ENCODE measurements at places on chromosomes 11 and 22.

- no peak for DNase-seq
Observed at GRCh38 chr11:122046846-122047245, 69.2 kb downstream of the BLID start.

GRCh38 chr22:43878079-43878795, 13.6 kb downstream of the PNPLA5 start:
- no peak for DNase-seq

- DNase-seq = no peak
Observed at GRCh38 chr11:92917927-92918326, 51.5 kb upstream of the MTNR1B start.

- no peak for DNase-seq
Observed at GRCh38 chr11:89490602-89490980, 584 bp downstream of the NOX4 start.

DNA sequence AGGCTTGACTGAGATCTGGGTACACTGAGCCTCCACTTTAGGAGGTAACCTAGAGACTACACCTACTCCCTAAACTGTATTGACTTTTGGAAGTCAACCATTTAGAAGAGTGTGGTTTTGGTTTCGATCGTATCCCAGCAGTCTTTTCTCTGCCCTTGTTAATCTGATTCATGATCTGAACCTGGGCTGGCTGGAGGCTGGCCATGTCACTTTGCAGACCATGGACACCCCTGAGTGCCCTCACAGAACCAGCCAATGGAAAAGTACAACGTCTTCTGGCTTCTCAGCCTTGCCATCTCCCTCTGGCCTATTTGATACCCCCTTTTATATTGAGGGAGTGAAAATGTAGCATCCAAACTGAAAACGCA, 10.8 kb downstream of the EHF start:
- DNase-seq = peak; percentile 71

DNA sequence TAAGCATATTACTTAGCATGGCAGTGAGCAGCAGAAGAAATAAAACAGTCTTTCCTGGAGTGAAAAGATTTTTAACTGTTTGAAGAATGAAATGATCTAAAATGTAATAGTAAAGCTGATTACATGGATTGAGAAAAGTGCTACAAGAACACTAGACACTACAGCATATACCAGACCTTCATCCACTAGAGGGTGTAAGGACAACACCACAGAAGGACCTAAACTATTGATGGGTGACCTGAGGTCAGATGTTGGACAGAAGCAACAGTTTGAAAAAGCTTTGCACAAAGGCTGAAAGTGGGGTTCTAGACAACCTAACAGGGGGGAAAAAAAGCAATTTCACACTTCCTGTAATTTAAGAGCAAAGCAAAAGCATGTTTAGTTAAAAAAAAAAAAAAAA, 97.7 kb downstream of the RBFOX2 start:
- DNase-seq = no peak

- DNase-seq = no peak
Observed at GRCh38 chr11:102458548-102458947, 6.0 kb upstream of the TMEM123 start.

DNA sequence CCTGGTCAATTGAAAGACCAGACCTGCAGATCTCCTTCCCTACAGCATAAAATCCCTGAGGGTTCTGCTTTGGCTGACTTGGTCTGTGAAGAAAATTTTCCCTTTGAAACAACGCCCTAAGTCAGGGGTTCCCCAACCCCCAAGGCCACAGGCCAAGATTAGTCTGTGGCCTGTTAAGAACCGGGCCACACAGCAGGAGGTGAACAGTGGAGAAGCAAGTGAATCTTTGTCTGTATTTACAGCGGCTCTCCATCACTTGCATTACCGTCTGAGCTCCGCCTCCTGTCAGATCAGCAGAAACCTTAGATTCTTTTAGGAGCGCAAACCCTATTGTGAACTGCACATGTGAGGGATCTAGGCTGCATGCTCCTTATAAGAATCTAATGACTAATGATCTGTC, 38.2 kb downstream of the CCDC83 start:
- no peak for DNase-seq

DNA sequence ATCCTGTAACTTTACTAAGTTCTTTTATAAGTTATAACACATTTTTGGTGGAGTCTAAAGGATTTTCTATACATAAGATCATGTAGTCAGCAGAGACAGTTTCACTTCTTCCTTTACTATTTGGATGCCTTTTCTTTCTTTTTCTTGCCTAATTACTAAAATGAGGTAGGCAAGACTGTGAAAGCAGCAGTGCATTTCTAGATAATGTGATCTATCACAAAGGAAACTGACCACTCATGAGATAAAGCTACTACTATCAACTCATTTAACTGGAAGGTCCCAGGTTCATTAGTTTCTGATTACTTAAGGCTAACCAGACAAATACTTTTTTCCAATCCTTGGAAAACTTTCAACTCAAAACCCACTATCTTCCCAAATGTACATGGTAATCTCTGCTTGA, 196.2 kb upstream of the E2F8 start:
- DNase-seq = no peak

GRCh38 chr11:7524462-7525235, 10.8 kb downstream of the PPFIBP2 start:
- DNase-seq = no peak

DNA sequence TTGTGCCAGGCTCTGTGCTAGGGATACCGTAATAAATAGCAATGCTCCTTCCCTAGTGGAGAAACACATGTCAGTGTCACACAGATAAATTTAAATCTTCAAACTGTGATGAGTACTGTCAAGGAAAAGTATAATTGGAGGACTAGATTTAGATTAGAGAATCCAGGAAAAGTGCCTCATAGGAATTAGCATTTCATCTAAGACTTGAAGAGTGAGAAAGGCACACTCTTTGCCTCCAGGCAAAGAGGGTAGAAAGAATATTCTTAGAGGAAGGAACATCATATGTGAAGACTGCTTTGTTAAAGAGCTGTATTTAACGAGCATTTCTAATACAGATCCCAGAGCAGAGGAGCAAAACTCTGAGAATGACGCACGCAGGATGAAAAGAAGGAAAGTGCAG, 30.9 kb downstream of the ART5 start:
- DNase-seq = no peak

GRCh38 chr11:4539603-4540219, 5.3 kb upstream of the OR52M1 start:
- peak; percentile 57 for DNase-seq

- DNase-seq = no peak
Observed at GRCh38 chr22:38921806-38922205, 35.6 kb upstream of the APOBEC3A start.

DNA sequence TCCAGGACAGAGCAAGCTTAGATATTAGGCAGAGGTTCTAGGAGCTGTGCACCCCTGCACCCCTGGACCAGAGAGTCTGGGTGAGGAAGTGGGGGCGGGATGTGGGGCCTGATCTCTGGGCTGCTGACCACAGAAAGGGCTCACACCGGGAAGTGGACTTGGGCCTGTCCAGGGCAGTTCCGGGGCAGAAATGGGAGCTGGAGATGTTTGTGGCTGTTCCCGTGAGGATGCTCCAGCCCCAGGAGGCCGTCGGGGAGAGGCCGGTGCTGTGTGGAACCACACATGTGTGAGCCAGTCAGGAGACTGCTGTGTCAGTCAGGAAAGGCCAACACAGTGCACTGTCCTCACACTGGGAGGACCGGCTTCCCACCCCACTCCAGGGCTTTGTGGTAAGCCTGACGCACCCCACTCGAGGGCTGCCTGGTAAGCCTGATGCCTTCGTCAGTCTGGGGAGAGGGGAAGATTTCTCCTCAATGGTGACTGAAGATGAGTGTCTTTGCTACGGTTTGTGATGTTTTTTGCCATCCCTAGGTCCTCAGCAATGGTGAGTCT, 741.0 kb downstream of the BRD1 start:
- DNase-seq = no peak

DNA sequence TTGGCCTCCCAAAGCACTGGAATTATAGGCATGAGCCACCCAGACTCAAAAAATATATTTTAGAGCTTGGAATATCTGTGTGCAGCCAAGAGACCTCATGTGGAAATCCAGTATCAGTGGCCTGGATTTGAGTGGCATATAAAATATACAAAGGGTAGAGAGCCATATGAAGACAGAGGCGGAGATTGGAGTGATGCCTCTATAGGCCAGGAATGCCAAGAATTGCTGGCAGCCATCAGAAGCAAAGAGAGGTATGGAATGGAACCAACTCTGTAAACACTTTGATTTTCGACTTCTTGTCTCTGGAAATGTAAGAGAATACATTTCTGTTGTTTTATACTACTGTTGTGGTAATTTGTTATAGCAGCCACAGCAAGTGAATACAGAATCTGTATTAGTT, 123.0 kb downstream of the PLEKHA7 start:
- no peak for DNase-seq

- no peak for DNase-seq
Observed at GRCh38 chr11:72758304-72758689, 6.1 kb upstream of the ARAP1 start.

DNA sequence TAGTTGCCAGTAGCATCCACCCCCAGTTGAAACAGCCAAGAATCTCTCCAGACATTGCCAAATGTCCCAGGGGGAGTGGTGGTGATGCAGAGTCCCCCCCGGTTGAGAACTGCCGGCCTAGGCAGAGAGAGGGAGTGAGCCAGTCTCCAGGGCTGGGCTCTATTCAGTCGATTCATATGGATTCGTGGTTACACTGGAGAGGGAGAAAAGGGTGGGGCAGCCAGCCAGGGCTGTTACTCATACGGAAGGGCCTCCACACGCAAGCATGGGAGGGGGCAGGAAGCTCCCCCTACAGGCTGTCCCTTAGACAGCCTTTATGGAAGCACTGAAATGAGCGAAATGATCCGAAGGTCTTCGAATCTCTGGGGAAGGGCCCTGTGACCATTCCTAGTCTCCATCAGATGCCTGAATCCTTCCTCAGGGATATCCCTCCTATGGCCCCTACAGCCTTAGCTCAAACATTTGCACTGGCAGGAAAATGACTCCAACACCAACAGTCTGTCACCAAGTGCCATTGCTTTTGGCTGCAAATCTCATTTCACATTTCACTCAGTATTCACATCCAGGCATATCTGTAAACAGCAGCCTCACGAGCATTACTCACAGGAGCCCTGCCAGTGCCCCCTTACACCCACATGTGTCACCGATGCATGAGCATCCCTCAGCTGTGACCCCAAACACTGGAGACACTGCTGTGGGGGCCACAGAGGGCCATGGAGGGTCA, 18.4 kb upstream of the TLCD5 start:
- DNase-seq = no peak

DNA sequence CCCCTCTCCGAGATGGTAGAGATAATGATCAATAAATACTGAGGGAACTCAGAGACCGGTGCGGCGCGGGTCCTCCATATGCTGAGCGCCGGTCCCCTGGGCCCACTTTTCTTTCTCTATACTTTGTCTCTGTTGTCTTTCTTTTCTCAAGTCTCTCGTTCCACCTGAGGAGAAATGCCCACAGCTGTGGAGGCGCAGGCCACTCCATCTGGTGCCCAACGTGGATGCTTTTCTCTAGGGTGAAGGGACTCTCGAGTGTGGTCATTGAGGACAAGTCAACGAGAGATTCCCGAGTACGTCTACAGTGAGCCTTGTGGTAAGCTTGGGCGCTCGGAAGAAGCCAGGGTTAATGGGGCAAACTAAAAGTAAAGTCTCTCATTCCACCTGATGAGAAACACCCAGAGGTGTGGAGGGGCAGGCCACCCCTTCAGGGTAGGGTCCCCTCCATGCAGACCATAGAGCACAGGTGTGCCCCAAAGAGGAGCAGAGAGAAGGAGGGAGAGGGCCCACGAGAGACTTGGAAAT, 43.2 kb downstream of the IGLL1 start:
- DNase-seq = no peak

DNA sequence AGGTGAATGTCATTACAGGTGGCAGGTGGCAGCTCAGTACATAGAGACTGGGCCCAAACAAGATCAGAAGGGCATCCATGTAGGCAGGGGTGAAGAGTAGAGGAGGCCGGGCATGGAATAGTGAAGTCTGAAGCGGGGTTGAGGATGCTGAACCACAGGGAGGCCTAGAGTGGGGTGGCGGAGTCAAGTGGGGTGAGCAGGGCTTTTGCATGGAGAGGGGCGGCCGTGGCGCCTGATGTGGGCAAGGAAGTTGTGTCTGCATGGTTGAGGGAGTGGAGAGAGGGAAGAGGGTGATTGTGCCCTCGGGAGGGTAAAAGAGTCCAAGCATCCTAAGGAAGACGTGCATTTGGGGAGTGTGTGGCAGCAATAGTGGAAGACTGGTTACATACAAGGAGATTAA, 14.4 kb downstream of the DDB2 start:
- DNase-seq = no peak

DNA sequence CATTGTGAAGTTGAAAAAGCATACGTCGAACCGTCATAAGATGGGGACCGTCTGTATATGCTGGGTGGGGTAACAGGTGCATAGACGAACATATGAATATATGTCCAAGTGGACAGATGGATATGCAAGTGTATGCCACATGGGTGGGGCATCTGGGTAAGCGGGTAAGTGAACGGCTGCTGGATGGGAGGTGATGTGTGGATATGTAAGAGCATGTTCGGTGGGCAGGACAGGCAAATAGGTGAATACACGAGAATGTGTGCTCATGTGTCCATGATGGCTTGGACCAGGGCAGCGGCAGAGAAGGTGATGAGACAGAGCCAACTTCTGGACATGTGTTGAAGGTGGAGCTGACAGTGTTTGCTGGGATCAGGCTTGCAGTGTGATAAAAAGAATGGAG, 12.0 kb downstream of the IFITM10 start:
- DNase-seq = no peak

DNA sequence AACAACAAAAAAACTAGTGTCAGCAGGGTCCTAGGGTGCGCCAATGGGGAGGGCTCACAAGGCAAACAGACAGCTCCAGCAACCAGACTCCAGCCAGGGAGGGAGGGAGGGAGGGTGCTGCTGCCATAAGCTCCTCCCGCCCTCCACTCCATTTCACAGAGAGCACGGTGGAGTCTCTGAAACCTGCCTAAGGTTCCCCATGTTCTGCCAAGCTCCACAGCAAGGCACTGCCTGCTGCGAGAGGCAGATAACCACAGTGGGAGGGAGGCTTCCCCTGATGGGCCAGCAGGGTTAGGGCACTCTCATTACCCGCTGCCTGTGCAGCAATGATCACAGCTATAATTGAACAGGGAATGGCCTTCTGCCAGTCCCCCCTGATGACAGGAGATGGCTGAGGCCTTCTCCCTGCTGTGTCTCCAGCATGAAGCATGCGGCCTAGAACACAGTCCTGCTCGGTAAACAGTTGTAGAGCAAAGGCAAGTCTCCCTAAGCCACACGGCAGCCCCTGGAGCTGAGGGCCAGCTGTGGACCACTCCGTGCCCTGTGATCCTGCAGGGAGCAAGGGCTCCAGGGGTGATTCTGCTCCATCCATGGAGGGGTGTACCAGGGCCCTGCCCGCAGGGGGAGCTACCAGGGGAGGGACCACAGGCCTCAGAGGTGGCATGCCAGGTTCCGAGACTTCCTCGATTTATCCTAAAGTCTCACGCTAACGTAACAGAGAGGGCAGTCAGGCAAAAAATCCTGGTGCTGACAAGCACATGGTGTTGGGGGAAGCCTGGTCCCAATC, 42.9 kb downstream of the PC start:
- DNase-seq = no peak

- DNase-seq = no peak
Observed at GRCh38 chr11:60836866-60837515, 4.9 kb upstream of the CCDC86 start.

GRCh38 chr11:64144587-64145472, 21.1 kb downstream of the MACROD1 start:
- DNase-seq = no peak

GRCh38 chr11:121417055-121417551, 35.0 kb upstream of the SORL1 start:
- peak; percentile 91 for DNase-seq

GRCh38 chr11:115743719-115744118, 239.5 kb upstream of the CADM1 start:
- no peak for DNase-seq
